Umbilical cord (tissue), 2 donors: ENCODE measurements at places on chromosomes 13 and 19. TPM values are rescaled to one million over a fixed set of nuclear protein-coding genes. Genes with fewer than 3 reads are reported as not detected.

The CPB2 gene
- not detected for total RNA-seq

The PLIN3 gene
- total RNA-seq = 86.2 TPM

The BCAM gene
- 22.6 TPM for total RNA-seq

The EFNA2 gene
- not detected for total RNA-seq

The PRR36 gene
- total RNA-seq = 0.96 TPM

The KLK15 gene
- total RNA-seq = 1.2 TPM

The AMER2 gene
- 2.4 TPM for total RNA-seq

The CASP14 gene
- total RNA-seq = 0.48 TPM

The KCNN1 gene
- total RNA-seq = 0.48 TPM

The C19orf25 gene
- 22.9 TPM for total RNA-seq

The CD209 gene
- total RNA-seq = 17.8 TPM

The ATP1A3 gene
- total RNA-seq = 3.4 TPM

The C19orf38 gene
- 3.9 TPM for total RNA-seq

The CGB5 gene
- not detected for total RNA-seq

The KLK12 gene
- not detected for total RNA-seq

The ARRDC5 gene
- not detected for total RNA-seq

The AXL gene
- 104 TPM for total RNA-seq

The GNG8 gene
- total RNA-seq = not detected

The SLC25A41 gene
- total RNA-seq = not detected

The B3GNT8 gene
- not detected for total RNA-seq

The PTGER1 gene
- not detected for total RNA-seq

The SPRED3 gene
- not detected for total RNA-seq

The DAND5 gene
- total RNA-seq = not detected

The FFAR3 gene
- total RNA-seq = 7.0 TPM

The BLVRB gene
- 92.9 TPM for total RNA-seq

The TEX26 gene
- not detected for total RNA-seq

The SIGLEC10 gene
- 5.1 TPM for total RNA-seq

The CEACAM4 gene
- total RNA-seq = not detected

The ZNF723 gene
- 1.2 TPM for total RNA-seq

The EVI5L gene
- 11.6 TPM for total RNA-seq

The EXOC3L2 gene
- not detected for total RNA-seq

The CEACAM16 gene
- not detected for total RNA-seq

The SIX5 gene
- 18.8 TPM for total RNA-seq

The KCTD15 gene
- 110 TPM for total RNA-seq
